ENCODE measurements at places on chromosomes 7 and 10. TPM values are rescaled to one million over a fixed set of nuclear protein-coding genes. Genes with fewer than 3 reads are reported as not detected.

- H3K36me3 ChIP-seq = no peaks in the 10 kb centered on the region
- H3K4me1 ChIP-seq = peaks cover 6% of the 10 kb centered on the region
- no peaks in the 10 kb centered on the region for H3K27me3 ChIP-seq
- no peak overlapping the region for H3K4me3 ChIP-seq
- H3K27ac ChIP-seq = peak overlapping the region; percentile 58
These were observed 67.8 kb downstream of the FRMD4A start for GRCh38 chr10:14262836-14263425.

DNA sequence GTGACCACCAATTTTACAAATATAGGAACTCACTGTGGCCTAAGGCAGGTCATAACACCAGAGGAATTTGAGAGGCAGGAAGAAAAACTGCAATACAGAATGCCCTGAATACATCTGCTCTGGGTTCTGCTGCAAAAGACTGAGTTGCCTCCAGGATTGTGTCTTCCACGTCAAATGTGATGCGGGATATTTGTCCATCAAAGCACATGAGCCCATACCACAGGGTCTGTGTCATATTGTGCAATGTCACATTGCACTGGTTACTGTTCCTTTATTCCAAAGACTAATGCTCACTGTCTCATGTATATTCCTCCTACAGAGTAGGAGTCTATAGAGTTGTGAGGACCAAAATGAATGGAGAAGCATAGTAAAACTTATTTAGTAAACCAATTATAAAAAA is 58.6 kb upstream of the ABCB4 start:
- H3K4me1 ChIP-seq = no peaks in the 10 kb centered on the region
- H3K36me3 ChIP-seq = no peaks in the 10 kb centered on the region
- H3K4me3 ChIP-seq = no peak overlapping the region
- H3K27me3 ChIP-seq = no peaks in the 10 kb centered on the region
- no peak overlapping the region for H3K27ac ChIP-seq

DNA sequence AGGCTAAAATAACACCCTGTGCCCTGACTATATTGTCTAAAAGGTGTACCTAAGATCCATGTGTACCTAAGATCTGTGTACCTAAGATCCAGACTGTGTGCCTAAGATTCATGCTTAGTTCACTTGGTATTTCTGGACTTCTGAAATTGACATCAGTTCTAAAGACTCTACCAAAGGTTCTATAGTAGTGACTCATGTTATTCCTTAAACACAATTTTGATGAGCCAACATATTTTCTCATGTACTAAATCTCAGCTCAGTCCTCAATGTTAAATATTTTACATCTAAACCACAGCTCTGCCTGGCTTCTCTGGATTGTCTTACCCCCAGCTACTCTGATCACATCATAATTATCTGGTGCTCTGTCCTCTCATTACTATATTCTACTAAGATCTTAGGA is 802.3 kb upstream of the SORCS1 start:
- no peak overlapping the region for H3K4me3 ChIP-seq
- no peaks in the 10 kb centered on the region for H3K27me3 ChIP-seq
- no peaks in the 10 kb centered on the region for H3K36me3 ChIP-seq
- no peak for DNase-seq
- H3K4me1 ChIP-seq = peaks cover 7% of the 10 kb centered on the region

The PROSER2 gene
- 12.7 TPM for total RNA-seq

The DRGX gene
- not detected for total RNA-seq

The NPSR1 gene
- not detected for total RNA-seq

DNA sequence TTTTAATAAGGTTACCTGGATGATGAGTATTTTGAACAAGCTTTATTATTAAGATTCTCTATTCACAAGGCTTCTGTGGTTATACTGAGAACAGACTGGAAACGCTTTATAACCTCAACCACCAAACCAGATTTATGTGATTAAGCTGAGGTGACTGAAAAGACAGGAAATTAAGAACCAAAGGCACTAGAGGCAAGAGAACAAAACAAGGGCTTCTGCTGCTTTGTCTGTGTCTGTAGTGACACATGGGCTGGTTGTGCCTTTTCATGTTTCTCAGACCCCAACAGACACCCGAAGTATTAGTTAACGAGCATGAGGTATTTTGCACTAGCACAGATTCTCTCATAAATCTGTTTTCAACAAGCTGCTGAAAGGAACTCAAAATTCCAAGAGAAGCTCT is 64.4 kb downstream of the RAPGEF5 start:
- H3K27me3 ChIP-seq = no peaks in the 10 kb centered on the region
- H3K4me1 ChIP-seq = no peaks in the 10 kb centered on the region
- peaks cover 20% of the 10 kb centered on the region for H3K36me3 ChIP-seq
- no peak for DNase-seq
- no peak overlapping the region for H3K27ac ChIP-seq
- H3K4me3 ChIP-seq = no peak overlapping the region

DNA sequence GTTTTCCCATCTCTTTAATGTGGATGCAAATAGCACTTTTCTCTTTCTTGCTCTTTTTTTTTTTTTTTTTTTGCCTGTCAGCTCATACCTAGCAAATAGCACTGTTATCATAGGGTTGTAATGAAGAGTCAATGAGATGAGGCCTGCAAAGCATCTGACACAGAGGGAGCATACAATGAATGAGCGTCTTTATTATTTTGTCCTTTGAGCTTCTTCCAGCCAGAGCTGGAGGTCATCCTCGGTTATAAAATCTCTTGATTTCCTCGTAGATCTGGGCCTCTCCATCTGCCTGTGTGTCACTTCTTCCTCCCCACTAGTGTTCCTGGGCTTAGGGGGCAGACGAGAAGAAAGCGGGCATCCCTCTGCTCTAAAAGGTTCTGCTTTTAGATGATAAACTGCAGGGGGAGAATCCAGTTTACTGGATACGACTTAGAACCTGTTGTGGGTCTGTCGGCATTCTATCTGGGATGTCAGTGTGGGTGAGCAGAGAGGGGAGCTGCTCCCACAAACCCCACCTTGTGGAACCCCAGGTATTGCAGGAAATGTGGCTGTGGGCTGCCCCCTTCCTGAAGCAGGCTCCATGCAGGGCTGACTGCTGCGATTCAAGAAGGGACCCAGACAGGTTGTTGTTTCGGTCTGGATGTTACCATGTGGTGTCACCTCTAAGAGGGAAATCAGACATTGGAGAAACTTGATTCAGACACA is 135.8 kb upstream of the GPR26 start:
- H3K27ac ChIP-seq = no peak overlapping the region
- no peak overlapping the region for H3K4me3 ChIP-seq
- H3K36me3 ChIP-seq = no peaks in the 10 kb centered on the region
- DNase-seq = peak; percentile 71
- no peaks in the 10 kb centered on the region for H3K27me3 ChIP-seq

GRCh38 chr10:31090894-31091607 is 59.4 kb upstream of the ZNF438 start:
- H3K27me3 ChIP-seq = no peaks in the 10 kb centered on the region
- no peak overlapping the region for H3K27ac ChIP-seq
- no peak for DNase-seq
- H3K4me3 ChIP-seq = no peak overlapping the region

DNA sequence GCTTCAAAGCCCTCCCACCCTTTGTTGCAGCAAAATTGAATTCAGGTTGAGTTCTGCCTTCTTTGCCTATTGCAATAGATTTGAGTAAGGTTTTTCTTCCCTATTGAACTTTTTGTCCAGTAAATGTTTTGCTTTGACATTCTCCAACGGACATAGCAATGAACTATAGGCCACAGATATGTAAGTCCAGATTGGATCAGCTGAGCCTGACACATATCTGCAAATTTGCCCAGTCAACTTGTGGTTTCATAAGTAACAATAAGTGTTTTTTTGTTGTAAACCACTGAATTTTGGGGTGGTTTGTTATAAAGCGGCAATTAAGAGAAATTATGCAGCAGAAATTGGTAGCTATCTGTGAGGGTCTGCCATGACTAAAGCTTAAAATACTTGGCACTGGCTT is 332.1 kb upstream of the SORCS1 start:
- H3K36me3 ChIP-seq = no peaks in the 10 kb centered on the region
- no peak overlapping the region for H3K27ac ChIP-seq
- peaks cover 3% of the 10 kb centered on the region for H3K4me1 ChIP-seq
- H3K27me3 ChIP-seq = no peaks in the 10 kb centered on the region
- no peak for DNase-seq

The CALML5 gene
- total RNA-seq = not detected

GRCh38 chr7:135833642-135834041 is 85.0 kb upstream of the FAM180A start:
- no peak overlapping the region for H3K4me3 ChIP-seq
- no peaks in the 10 kb centered on the region for H3K4me1 ChIP-seq
- DNase-seq = no peak
- H3K27me3 ChIP-seq = no peaks in the 10 kb centered on the region
- H3K27ac ChIP-seq = no peak overlapping the region

- no peaks in the 10 kb centered on the region for H3K27me3 ChIP-seq
- H3K4me3 ChIP-seq = no peak overlapping the region
- DNase-seq = no peak
- no peaks in the 10 kb centered on the region for H3K4me1 ChIP-seq
- no peak overlapping the region for H3K27ac ChIP-seq
- H3K36me3 ChIP-seq = no peaks in the 10 kb centered on the region
These were observed 263.3 kb upstream of the VSTM2A start for GRCh38 chr7:54278847-54279246.

DNA sequence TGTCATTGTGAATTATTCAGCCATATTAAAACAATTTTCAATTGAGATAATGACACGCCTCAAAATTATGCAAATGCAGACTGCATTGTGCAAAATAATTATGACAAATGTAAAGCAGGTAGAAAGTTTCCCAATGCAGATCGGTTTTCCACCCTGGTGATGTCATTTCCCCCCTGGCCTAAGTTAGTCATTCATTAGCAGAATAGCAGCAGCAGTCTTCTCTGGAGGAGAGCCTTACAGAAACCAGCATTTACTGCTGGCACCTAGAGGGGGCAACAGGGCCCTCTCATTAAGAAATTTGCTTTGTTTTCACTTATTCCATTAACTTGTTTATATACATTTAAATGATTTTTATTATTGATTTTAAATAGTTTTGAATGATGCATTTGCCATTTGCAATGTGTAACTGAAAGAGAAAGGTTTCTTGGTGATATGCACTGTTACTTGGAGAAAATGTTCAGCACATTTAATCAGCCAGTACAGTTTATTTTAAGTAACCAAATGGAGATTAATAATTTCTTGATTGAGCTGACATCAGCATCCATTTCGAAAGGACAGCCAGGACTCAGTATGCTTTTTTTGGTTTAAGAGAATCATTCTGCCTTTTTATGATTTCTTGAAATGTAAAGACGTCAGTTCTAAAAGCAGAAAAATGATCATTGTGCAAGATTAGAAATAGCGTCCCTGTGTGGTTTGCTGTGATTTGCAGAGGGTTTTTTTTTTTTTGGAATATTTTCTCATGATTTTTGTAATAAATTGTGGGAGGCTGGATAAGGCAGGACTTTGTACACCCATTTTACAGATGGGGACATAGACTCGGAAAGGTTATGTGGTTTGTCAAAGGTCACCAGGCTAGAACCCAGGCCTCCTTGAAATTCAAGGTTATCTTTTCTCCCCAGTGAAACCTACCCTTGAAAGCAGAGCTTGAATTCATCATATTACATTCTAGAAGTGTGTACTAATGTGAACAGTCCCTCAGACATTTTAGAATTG is 3.5 kb downstream of the ARID5B start:
- H3K4me3 ChIP-seq = no peak overlapping the region
- H3K27me3 ChIP-seq = peaks cover 9% of the 10 kb centered on the region
- no peaks in the 10 kb centered on the region for H3K4me1 ChIP-seq
- H3K27ac ChIP-seq = no peak overlapping the region
- no peaks in the 10 kb centered on the region for H3K36me3 ChIP-seq
- peak; percentile 57 for DNase-seq

The LMOD2 gene
- total RNA-seq = not detected
